H4 (cell line): ENCODE measurements at places on chromosomes 4 and X.

- DNase-seq = no peak
These were observed 96.4 kb downstream of the ANXA10 start for GRCh38 chr4:168188754-168189153.

- DNase-seq = no peak
These were observed 73.9 kb downstream of the KDR start for GRCh38 chr4:55051532-55051931.

DNA sequence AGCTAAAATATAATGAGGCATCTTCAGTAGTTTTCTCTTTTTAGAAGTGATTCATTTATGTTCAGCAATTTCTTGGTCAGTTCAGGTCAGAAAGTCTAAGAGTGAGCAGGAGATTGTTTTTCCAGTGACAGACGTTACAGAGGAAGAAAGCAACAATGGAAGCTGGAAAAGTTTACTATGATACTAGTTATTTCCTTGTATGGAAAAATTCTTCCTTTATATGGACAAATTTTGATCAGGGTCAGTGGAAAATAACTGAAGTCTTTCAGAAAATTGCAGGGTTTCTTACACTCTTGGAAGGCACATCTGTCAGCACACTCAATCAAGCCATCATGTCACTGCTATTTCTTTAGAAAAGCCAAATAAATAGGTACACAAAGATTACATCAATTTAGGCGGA is 1120.7 kb downstream of the FAT4 start:
- no peak for DNase-seq

- DNase-seq = peak; percentile 19
These were observed 20.7 kb upstream of the CLGN start for GRCh38 chr4:140448162-140448561.

DNA sequence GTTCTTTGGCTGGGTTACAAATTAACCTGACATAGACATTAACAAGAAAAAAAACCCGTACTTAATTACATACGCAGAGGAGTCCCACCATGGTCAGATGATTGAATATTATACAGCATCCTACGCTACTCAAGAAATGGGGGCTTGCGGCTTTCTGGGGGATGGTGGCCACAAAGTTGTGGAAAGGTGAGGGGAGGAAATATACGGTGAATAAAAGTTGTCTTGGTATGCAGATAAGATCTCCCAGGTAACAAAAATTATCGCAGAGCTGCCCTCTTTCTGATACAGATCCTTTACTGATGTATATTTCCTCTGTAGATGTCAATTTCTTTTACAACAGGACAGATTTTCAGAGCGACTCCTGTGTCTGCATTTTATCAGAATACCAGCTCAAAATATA is 890 bp downstream of the DCAF16 start:
- DNase-seq = no peak

DNA sequence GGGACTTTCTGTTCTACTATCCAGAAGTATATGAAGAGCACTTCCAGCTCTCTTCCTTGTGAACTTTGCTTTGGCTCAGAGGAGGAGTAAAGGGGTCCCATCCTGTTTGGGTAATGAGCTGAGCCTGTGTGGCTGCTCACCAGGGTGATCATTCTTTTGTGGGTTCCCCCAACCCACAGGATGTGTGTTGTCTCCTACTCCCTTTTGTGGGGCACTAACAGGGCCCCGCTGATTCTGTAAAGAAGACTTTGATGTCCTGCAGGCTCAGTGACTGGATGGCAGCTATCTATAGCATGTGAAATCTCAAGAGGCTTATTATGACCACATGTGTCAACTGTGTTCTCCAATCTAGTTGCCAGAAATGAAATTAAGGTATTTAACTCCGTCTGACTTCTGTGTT is 40.8 kb downstream of the ZNF518B start:
- no peak for DNase-seq

- DNase-seq = no peak
These were observed 1147.1 kb downstream of the STIM2 start for GRCh38 chr4:28007693-28008092.

- no peak for DNase-seq
These were observed 179.7 kb downstream of the STIM2 start for GRCh38 chr4:27040356-27040755.

DNA sequence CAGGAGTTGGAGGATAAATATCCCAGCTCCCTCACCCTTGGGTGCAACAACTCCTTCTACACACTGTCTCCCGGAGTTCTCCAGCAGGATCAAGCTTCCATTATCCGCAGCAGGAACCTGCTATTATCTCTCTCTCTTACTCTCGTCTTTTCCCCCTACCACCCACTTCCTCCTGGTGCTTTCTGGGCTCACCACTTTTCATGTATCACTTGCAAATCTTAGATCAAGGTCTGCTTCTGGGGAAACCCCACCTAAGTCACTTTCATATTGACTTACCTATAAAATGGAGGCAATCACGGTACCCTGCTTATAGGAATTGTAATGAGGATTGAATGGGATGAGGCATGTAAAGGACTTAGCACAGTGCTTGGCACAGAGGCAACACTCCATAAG is 589.5 kb downstream of the BCOR start:
- no peak for DNase-seq

DNA sequence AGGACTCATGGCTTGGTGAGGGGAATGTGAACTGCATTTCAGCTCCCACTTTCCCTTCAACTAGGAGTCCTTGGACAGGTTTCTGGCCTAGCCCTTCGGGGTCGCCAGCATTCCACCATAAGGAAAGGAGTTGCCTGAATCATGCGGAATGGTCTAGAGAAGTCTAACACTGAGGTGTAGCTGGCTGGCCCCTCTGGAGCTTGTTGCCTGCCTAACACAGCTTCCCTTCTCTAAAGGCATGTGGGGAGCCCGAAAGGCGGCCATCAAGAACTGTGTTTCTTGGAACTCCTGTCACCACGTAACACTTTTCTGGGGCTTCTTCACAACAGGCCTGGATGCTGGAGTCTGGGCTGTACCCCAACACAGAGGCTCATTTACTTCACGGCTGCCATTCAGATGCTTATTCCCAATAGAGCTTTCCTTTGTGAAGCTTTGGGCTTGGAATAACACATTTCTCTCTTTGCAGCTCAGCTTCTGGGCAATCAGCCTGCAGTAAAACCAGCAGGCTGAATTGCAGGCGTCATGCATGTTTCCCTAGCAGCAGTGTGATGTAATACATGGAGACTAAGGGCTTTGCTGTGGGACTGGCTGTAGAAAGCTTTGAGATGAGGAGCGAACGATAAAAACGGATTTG is 5.4 kb downstream of the GABRQ start:
- no peak for DNase-seq

- DNase-seq = no peak
These were observed 37.5 kb downstream of the ANXA10 start for GRCh38 chr4:168129802-168130201.

DNA sequence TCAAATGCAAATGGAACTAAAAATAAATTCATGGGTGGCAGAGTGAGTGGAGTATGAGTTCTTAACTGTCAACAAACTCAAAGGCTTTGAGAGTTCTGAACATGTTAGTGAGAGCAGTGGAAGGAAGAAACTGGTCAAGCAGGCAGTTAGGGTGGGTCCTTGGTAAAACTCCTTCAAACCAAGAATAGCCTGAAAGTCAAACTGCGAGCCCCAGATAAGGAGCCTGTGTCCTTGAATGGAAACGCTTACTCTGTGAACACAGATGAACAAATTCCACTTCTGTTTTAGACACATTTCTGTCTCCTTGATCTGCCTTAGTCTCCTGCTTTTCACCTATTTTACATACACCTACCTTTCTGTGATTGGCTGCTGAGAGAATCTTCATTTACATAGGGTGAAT is 129.4 kb upstream of the PCDH18 start:
- no peak for DNase-seq
